ENCODE measurements at places on chromosomes 4 and X.

DNA sequence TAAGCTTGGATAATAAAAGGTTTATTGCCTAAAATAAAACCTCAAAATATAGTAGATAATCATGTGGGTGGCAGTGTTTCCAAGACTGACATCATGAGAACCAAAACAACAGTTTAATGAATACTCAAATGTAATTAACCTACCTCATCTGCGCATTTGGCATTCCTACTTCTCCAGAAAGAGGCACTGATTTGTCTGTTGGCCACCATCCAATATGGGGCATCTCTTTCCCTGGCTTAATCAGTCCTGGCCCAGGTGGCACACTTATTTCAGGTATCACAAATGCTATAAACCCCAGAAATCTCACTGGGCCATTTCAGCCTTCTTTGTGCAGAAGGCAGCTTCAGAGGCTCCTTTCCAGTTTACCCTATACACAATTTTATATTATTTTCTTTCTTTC lies 192.2 kb downstream of the COMMD8 start:
- DNase-seq, result no peak

DNA sequence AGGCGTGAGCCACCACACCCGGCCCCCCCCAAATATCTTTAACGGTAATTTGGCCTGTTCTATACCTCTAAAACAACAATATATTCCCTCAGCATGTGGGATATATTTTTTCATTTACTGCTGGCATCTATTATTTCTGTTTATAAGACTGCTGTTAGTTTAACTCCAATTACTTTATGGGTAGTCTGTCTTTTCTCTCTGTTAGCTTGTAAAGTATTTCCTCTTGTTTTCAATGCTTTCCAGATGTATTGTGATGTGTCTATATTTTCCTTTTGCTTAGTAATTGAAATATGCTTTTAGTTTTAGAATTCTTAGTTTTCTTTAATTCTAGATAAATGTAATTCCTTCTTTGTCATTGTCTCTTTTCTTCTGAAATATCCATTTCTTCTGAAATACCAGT lies 445.8 kb downstream of the ANKRD50 start:
- DNase-seq, result no peak

DNA sequence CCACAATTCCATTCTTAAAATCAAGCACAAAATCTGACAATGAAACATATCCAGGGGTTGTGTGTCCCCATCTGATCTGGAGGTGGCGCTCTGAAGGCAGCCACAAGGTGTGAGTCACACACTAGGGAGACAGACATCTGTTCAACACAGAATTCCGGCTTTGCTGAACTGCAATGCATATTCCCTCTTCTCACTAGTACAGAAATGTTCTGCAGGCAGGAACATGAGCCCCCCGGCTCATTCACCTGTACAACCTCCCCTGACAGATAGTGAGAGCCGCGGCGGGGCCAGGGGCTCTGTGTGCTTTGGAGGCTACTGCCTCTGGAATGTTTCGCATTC lies 41.9 kb downstream of the WDR1 start:
- DNase-seq, result peak; percentile 66

- no peak for DNase-seq
These were observed 6.3 kb downstream of the ALG13 start for GRCh38 chrX:111687305-111687704.

DNA sequence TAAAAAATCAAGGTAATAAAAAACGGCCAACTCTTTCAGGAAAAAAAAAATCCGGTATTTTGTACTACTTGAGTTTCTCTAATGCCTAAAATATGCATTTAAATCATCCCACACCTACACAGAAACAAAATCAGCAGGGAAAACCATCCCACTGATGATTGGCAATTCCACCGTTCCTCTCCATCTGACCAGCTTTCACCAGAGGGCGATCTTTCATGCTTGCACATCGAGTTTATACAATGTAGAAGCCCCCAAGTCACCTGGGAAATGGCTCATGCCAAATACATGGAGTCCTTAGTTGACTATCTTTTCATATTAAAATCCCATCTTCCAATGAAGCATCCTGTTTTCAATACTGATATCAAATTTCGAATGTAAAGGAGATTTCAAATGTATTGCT lies 69.2 kb downstream of the PTCHD1 start:
- DNase-seq, result no peak
